C1 segment of cervical spinal cord (tissue), 14 donors: ENCODE measurements at places on chromosomes 2 and 18.
A peak's percentile ranks its signal among the peaks of the same experiment; 100 is the strongest.

DNA sequence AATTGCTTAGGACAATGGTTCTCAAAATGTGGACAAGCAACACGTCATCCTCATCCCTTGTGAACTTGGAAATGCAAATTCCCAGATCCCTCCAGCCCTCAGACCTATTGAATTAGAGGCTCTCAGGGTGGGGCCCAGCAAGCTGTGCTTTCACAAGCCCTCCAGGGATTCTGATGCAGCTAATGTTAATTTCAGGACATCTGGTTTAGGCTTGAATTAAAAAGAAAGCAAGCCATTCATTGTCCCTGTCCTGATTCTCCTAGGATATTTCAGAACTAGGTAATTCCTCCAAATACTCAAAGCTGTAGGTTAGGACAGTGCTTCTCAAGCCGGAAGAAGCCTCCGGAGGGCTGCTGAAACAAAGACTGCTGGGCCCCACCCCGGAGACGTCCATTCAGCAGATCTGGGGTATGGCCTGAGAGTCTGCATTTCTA lies 26.0 kb upstream of the GLI2 start:
- no peak for DNase-seq

DNA sequence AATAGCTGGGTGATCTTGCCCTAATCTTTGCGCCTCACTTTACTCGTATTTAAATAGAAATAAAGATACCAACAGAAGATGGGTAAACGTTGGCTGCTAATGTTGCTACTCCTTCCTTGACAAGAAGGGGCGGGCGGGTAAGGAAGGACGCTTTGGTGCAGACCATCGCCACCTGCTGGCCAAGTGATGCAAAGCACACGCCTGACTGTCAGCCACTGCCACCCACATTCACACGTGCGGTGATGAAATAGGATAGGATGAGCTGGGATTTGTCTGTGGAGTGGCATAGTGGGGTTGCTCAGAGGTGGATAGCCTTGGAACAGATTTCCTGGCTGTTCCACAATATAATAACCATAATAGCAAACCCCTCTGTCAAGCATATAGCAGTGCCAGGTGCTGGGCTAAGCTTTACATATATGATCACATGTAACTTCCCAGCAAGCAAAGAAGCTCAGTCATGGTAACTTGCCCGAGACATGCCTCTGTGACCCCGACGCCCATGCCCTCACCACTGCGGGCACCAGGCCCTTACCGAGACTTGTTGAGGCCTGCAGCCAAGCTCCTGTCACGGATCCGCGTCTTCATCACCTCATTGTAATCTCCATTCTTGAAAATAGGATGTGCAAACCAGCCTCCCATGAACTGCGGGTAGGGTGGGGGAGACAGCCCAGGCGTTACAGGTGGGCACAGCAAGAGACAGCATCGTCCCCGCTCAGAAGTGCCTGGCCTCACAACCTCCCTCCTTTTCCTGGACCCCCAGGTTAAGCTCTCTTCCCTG lies 39.3 kb downstream of the LCT start:
- DNase-seq = no peak

GRCh38 chr18:47108373-47108772 lies 41.9 kb downstream of the HDHD2 start:
- DNase-seq = no peak

- peak; percentile 19 for DNase-seq
These were observed 18.5 kb downstream of the DSG2 start for GRCh38 chr18:31516437-31516836.

DNA sequence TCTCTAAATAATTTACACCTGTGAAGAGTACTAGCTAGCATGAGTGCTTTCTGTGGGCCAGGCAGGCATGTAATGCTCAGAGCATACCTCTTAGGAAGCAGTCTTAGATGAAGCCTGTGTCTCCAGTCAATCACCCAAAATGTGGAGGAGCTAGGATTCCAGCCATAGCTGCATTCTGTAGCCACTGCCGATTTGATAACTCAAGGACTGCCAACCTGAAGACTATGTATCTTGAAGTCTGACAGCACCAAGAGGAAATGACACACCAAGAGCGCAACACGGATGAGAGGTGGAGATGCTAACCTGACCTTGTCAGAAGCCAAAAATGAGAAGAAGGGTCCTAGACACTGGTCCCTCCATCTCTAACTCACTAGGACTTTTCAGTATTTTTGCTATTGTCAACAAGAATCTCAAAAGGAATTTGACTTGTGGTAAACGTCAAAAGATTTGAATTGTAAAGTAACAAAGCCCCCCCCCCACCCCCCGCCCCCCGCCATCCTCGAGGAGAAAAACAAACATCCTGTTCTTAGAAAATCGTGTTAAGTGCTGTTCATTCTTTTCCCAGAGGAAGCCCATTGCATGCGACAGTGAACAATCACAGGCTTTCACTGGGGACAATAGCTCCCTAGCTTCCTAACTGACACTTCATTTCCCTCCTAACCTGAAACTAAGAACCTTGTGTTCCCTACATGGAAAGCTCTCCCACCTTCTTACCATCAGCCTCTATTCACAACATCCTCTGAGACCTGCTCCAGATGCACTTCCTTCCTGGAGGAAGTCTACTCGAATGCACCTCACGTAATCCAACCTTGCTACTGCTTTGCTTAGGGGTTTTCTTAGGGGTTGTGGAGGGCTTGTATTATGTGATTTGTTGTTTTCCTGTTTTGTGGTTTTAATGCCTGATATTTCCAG lies 14.7 kb downstream of the CDC42EP3 start:
- DNase-seq = no peak

DNA sequence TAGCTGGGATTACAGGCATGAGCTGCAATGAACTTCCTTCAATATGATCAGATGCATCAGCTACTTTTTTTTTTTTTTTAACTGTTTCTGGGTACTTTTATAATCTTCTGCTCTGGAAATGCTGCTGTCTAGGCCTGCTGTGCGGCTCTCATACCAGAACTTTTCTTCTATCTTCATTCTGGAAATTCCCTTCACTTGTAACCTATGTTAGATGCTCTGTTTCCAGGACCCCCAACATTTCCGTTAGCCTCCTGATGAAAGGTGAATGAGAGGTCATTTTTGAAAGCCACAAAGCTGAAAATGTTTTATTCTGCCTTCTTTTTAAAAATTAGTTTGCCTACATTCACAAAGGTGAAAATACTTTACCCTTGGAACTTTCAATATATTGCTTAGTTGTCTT lies 8.6 kb downstream of the AGFG1 start:
- DNase-seq = no peak

DNA sequence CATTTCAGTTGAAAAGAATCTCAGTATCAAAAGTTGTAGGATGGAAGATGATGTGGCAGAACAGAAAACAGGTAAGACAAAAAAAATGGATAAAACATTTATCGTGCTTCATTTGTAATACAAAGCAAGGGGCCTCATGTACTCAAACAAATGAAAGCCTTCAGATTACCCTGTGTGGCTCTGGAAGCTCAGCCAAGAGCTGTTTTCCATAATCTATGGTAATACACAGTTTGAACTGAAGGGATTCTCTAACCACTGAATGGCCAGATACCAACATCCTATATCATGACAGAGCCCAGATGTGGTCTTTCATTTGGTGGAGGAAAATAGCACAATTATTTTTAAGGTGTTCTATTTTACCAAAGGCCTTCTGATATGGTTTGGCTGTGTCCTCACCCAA lies 272.1 kb upstream of the RND3 start:
- no peak for DNase-seq
